ENCODE measurements at places on chromosomes 6 and 20.

DNA sequence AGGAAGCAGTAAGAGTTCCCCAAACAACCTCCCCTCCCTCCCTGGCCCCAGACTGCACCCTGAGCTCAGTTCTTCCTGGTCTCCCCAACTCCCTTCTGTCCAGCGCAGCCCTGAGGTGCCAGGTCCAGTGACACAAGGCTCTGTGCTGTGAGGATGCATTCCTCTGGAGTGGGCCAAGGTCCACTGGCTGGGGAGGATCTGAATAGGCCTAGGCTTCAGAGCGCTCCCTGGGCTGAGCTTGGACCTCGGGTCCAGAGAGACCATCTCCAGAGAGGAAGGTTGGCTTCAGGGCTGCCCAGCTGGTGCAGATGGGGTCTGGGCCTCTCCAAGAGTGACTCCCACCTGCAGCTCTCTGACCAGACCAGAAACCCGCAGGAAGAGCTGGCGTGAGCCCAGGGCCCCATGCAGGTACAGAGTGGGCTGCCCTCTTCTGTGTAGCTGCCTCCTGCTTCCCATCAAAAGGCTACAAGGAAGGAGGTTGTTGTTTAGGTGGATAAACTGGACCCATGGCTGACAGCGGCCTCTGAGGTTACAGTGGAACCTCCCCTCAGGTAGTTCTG, 52.3 kb upstream of the MLN start:
- no peak for DNase-seq

- peak; percentile 41 for DNase-seq
Observed at GRCh38 chr20:58870293-58871014, 17.9 kb downstream of the GNAS start.

GRCh38 chr20:43537921-43538877, 20.6 kb upstream of the SGK2 start:
- DNase-seq: peak; percentile 29

DNA sequence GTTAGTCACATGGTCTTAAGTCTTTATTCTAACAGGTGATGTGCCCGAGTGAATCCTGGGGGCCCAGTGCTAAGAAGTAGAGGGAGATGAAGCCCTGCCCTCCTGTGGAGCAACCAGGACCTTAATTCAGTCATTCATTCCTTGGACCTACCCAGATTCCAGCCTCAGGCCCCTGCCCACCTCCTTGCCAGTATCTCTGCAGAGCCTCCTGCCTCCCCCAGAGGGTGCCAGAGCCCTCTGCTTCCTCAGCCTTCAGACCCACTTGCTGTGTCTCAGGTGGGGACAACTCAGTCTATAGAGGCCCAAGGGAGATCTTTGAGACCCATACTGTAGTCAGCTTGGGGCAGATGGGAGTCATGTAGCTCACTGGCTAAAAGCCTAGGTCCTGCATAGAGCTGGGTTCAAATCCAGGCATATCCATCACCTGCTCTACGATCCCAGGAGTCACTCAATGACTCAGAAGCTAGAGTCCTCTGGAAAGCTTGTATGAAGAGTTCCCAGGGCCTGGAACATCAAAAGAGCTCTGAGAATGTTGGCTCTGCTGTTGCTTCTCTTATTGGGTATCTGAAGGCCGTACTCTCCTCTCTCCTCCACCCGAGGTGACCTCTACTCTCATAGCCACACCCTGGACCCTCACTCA, 3.9 kb upstream of the SIGLEC1 start:
- DNase-seq: no peak

Data from activated CD4-positive, alpha-beta T cell treated with anti-CD3 and anti-CD28 coated beads, Interleukin-2, amount 50 U/mL, for 24 hours (primary cell).